ENCODE measurements at places on chromosomes 4 and X. TPM values are rescaled to one million over a fixed set of nuclear protein-coding genes. Genes with fewer than 3 reads are reported as not detected.

The SPANXN3 gene
- total RNA-seq: not detected

The SORCS2 gene
- total RNA-seq: 3.0 TPM

The SLC38A5 gene
- 0.22 TPM for total RNA-seq

The HSFX3 gene
- not detected for total RNA-seq

The SPANXD gene
- not detected for total RNA-seq

The ATP7A gene
- 3.9 TPM for total RNA-seq

The SPANXN4 gene
- total RNA-seq: not detected

The PCDH19 gene
- total RNA-seq: 0.10 TPM

The TCEAL9 gene
- total RNA-seq: 11.4 TPM

The TCEAL6 gene
- not detected for total RNA-seq

The SPRY1 gene
- total RNA-seq: 14.4 TPM

The ANTXR2 gene
- 34.2 TPM for total RNA-seq

The ERCC6L gene
- total RNA-seq: 0.62 TPM

The MAGEE2 gene
- total RNA-seq: not detected

The SMPX gene
- total RNA-seq: 0.51 TPM

The TBX22 gene
- total RNA-seq: not detected

The NPY5R gene
- 0.11 TPM for total RNA-seq

The OTUD6A gene
- total RNA-seq: not detected

All from right lobe of liver (tissue), 6 donors.